Glomerular endothelial cell (primary cell): ENCODE measurements at places on chromosomes 5 and 9.

DNA sequence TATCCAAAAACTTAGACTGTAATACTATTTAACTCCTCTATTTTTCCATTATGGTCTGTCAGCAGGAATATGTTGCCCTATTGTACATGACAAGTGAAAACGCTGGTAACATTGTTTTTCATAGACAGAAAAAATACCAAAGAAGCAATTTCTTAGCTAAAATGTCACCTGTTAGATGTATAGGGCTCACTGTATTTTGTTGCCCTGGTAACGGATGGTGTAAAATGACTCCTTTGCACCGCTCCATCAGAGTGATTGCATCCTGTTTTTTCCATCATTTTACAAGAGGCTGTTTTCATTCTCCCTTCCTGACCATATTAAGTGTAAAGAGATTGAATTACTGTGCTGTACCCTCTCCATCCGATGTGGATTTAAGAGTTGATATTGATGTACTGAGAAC, 460.1 kb upstream of the TLE4 start:
- DNase-seq, result no peak

- DNase-seq, result no peak
Measured at GRCh38 chr5:39755452-39755851, 330.7 kb upstream of the DAB2 start.

GRCh38 chr5:96576876-96577275, 85.3 kb upstream of the CAST start:
- no peak for DNase-seq

- peak; percentile 20 for DNase-seq
Measured at GRCh38 chr9:125407974-125408900, 146.6 kb downstream of the GAPVD1 start.

- DNase-seq, result no peak
Measured at GRCh38 chr5:111432883-111433536, 79.3 kb downstream of the STARD4 start.

DNA sequence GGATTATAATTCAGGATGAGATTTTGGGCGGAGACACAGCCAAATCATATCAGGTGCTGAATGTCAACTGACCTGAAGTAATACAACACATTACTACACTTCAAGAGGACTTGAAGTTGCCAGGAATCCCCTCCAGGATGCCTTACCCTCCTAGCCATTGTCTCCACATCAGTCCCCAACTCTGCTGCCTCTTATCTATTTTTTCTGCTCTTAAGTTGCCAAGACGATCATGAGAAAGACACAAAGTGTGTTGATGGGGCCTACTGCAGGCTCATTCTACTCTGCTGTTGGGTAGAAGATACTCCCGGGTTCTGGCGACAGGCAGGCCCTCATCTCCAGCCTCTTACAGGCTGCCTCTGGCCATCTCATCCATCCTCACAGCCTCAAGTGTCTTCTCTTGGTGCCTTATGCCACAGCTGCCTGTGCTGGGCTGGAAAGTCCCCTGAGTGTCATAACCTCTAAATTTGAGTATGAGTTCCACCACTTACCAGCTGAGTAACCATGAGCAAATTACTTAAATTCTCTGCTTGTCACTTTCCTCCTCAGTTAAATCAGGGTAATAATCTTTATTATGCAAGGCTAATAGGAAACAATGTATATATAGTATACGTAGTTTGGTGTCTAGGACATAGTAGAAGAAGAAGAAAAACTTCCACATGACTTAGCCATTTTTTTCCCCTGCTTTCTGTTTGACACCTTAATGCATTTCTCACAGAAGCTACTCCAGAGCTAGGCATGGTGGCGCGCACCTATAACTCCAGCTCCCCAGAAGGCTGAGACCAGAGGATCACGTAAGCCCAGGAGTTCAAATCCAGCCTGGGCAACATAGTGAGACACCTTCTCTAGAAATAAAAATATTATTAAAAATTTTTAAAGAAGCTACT, 73.0 kb upstream of the SNX2 start:
- DNase-seq, result no peak

- DNase-seq, result no peak
Measured at GRCh38 chr5:63125862-63126261, 547.2 kb downstream of the LRRC70 start.

GRCh38 chr9:112761912-112762655, 11.5 kb downstream of the SNX30 start:
- DNase-seq, result no peak

DNA sequence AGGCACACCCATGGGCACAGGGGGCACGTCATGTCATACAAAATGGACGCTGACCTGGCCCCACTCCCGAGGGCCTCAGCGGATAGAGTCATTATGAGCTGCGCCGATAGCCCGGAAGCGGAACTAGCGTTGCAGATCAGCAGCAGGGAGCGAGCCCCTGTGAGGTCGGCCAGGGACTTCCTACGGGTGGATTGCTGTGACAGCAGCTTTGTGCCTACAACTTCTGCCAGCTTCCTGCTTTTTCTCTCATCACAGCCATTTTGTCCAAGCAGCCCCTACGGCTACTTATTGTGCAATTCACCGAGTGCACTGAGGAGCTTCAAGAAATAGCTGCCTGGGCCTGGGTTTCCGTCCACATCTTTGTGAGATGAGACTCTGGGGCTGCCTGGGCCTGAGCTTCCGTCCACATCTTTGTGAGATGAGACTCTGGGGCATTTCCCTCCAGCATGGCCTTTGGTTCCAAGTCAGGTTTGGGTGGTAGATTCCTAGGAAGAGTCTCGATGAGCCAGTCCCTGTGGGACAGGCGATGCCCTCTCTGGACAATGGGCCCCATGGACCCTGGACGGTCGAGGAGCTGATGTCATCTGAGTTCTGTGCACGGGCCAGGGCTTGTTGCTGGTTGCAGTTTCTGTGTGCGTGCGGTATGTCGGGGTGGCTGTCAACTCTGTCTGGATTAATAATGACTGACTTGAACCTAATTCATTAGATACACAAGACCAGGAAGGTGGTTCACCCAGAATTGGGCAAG, 67.0 kb upstream of the GNE start:
- DNase-seq, result no peak
